DMS53 (cell line): ENCODE measurements at places on chromosomes 1 and 21.

DNA sequence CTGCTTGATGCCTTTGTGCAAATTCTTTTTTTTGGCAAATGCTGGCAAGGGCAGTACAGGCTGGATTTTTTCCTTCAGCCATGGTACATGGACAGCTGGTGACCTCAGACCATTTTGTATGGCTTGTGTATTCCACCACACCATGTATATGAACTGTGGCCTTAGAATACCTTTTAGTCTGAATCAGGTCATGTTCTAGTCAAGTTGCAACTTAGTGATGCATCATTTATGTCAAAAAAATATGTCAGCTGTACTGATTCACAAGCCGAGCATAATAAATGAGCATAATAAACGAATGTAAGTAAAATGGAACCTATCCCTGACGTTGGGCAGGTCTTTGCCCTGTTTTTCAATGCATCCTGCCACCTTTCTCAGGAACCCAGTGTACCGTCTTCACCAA lies 219.7 kb upstream of the RUNX1 start:
- DNase-seq: no peak

DNA sequence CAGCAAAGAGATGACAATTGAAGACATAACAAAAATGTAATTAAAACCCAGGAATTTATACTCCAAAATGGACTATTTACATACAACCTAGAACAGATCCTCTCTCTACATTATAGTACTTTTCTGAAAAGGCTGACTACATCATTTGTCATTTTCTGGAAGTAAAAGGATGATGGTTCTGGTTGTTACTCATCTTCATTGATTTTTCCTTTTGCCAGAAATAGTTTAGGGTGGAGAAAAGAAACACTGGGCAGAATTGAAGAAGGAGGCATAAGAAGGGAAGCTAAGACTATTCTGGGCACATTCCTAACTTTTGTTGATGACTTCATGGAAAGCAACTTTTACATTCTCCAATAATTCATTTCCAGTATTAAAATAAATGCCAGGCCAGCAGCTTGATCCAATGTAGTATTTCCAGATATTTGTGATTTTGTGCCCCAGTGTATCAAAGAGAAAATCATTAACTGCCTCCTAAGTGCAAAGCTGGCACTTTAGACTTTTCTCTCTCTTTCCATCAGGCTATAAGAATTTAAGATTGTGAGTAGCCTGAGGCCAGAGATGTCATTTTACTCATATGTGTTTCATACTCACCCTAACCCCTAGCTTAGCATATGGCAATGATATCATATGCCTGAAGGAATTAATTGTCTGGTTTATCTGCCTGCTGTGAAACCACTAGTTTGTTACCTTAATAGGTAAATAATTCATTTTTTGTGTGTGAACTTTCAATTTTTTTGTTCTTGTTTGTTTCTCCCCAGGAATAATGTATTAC lies 369.5 kb upstream of the LYPLAL1 start:
- DNase-seq: no peak

DNA sequence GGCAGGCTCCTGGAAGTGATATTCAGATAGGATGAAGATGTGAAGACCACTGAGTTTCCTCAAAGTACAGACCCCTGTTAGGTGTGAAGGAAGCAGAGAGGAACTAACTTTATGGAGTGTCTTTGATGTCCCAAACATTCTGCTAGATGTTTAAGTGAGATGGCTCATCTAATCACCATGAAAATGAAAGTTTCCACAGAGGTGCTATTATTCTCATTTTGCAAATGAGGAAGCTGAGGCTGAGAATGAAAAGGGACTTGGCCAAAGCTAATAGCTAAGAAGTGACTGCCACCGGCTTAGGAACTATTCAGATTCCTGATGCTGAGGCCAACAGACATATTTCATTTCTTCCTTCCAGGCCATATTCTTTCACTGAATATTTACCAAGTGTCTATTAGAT lies 45.9 kb upstream of the WLS start:
- no peak for DNase-seq

DNA sequence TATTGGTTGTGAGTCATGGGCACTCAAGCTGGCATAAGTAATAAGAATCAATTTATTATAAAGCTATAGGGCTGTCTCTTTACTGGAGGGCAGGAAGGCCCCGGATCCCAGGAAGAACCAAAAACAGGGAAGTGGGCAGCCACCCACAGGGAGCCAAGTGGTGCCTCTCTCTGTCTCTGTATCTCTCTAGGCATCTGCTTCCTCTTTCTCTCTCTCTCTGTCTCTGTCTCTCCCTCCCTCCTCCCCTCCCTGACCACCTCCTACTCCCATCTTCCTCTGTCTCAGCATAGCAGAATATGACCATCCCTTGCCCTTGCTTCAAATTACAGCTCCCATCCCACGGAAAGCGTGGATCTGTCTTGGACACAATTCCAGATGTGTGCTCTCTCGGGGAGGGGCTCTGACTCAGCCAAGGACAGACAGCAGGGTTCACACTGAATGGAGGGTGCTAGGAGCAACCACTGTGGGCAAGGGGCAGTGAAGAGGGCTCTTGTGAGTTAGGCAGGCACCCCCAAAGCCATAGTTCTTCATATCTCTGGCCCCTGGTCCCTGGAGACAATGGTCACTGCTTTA lies 80.4 kb upstream of the LPGAT1 start:
- no peak for DNase-seq

GRCh38 chr1:177252877-177253276 lies 82.1 kb downstream of the BRINP2 start:
- DNase-seq: no peak

DNA sequence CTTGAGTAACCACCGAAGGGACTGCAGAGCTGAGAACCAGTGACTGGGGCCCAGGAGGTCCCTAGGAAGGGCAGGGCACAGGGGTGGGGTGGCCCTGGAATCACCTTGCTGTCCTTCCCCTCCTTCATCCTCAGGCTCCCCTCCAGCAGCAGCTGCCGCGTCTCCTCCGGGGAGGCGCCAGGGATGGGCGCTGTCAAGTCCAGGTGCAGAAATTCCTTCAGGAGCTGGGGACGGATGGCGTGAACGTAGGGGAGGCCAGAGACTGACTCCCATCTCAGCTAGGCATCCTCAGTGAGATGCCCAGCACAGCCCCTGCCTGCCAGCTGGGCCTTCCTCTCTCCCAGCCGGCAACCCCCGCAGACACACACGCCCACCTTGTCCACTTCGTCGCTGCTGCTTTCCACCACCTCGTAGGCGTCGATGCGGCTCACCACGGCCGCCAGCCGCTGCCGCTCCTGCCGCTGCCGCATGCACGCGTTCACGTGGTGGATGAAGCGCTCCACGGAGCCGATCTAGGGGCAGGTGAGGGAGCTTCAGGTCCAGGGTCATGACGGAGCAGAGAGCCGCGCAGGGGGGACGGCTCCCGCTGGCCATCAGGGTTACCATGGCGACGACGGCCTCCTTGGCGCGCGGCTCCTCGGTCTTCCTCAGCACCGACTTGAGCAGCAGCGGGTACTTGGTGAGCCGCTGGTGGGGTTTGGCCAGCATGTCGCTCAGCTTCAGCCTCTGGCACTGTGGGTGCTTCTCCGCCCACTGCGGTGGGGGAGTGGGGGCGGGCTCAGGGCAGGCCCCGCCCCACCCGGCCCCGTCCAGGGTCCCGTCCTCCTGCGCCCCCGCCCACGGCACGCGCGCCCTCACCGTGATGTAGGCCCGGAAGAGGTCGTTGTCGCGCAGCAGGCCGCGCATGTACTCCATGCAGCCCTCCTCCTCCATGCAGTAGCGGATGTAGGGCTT lies 4.4 kb upstream of the TNFRSF25 start:
- no peak for DNase-seq

- peak; percentile 5 for DNase-seq
Observed at GRCh38 chr1:3133686-3134085, 64.7 kb downstream of the PRDM16 start.
